ENCODE measurements at places on chromosomes 4 and X.

DNA sequence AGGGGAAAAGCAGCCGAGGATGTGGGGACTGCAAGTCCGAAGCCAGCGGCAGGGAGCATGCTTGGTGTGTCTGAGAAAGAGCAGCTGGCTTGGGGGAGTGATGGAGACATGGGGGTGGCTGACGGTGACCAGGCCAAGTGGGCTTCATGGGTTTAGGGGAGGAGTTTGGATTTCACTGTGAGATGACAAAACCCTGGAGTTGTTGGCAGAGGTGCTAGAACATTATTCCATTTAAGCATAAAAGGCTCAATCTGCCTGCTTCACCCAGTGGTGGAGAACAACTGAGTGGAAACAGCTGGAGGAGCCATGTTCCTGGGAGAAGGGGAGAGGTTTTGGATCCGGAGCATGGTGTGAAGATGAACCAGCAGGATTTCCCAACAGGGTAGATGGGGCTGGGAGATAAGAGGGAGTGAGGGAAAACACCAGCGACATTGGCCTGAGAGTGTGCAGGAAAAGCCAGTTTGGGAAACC is 318.0 kb upstream of the TAPT1 start:
- no peak for DNase-seq

DNA sequence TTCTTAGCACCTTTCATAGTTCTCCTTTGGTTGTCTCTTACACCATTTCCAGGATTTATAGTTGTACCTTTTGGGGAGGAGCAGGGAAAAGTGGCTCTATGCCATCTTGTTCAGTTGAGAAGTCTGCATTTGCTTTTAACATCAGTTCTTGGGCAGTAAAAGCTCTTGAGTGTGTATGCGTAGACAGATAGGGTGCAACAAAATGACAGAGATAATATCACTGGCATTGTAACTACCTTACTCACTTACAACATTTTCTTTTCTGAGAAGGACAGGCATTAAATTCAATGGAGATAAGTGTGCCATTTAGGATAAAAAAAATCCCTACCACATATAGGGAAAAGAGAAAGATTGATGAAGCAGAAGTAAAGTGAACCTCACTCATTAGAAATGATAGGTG is 38.9 kb downstream of the ADGRG4 start:
- DNase-seq: no peak

GRCh38 chrX:2875798-2876399 is 47.2 kb downstream of the GYG2 start:
- no peak for DNase-seq

DNA sequence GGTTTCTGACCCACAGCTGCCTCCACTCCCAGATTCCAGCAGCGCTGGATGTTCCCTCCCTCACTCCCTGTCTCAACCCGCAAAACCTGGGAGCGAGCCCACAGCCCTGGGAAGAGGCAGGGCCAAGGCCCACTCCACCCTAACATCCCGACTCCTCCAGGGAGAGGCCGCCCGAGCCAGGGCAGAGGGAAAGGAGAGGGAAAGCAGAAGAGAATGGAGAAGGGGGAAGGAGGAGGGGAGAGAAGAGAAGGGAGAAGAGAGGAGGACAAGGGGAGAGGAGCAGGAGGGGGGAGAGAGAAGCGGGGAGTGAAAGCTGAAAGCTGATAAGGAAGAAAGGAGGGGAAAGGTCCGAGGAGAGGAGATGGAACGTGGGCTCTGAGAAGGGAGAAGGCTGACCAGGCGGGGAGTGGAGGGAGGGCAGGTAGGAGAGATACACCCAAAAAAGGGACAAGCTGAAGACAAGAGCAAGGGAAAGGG is 120.2 kb upstream of the PJA1 start:
- no peak for DNase-seq

DNA sequence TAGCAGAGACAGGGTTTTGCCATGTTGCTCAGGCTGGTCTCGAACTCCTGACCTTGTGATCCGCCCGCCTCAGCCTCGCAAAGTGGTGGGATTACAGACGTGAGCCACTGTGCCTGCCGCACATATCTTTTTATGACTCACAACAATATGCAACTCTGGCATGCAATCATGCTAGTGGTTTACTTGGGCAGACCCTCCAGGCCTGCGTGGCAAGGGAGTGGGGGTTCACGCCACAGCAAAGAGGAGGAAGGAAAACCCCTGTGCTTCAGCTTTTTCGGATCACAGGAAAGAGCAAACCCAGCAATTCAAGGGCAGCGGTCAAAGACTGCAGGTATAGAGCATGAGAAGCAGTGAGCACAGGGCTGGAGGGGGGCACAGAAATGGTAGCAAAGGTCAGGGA is 48.3 kb upstream of the CD99 start:
- DNase-seq: no peak

DNA sequence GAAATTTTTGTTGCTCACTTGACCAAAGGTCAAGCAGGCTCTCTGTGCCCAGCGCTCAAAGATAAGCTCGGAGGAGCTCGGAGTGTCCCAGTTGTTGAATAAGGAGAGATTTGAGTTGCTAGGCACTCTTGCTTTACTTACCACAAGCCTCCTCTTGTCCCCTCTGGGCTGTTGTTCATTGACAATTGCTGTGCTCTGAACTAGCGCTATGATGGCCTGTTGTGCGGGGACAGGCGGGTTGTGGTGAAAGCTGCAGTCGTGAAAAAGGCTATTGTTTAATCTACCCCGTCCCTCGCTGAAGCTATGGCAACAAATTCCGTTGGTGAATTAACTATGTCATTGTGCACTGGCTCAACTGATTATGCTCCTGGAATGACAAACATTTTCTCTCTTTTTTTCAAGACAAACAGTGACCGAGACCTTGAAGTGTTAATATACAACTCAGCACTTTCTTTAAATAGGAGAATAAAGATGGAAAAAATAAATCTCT is 21.0 kb upstream of the POLA1 start:
- no peak for DNase-seq

DNA sequence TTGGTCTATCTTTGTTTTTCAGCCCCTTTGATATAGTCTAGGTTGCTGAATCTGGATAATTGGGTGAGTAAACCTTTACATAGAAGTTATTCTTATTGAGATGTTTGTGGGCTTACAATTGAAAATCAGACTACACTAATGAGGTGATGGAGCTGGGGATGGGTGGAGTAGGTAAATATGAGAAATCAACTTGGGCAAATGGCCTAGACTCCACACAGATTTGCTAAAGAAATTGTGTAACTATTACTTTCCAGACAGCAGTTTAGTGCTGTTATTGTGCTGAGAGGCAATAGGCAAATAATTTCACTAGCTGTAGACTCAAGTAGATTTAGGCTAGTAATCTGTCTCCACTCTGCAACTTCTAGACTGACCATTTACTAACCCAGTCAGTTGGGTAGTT is 8.2 kb downstream of the DIAPH2 start:
- DNase-seq: no peak

DNA sequence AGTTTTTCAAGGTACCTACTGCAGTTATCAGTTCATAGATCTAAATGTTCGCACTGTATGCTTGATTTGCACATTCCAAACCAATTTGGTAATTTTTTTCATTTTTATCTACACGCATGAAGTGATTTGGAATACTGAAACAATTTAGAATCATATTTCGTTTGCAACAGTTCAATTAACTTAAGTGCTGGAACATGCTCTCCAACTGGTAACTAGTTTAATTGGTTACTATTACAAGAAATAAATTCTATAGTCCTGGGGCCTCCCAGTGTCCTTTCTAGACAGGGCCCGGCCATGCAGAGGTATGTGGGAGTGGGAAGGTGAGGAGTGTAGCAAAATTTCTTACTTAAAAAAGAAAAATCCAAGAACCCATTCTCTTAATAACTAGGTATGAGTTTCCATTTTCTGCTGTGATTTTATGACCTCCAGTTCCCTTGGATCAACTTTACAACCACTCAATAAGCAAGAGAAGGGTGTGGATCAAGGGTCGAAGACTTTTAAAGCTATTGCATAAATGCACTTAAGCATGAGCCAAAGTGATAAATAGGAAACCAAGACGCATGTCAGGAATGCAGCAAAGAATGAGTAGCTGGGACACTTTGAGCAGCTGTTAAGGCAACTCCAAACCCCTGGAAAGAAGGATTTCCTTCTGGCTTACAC is 106.9 kb downstream of the PPARGC1A start:
- no peak for DNase-seq

GRCh38 chr4:115234405-115235093 is 121.1 kb upstream of the NDST4 start:
- DNase-seq: peak; percentile 47

GRCh38 chr4:83405844-83406816 is 49.5 kb downstream of the HELQ start:
- DNase-seq: no peak

GRCh38 chrX:40176351-40177116 is 78.8 kb upstream of the BCOR start:
- DNase-seq: peak; percentile 59

- DNase-seq: no peak
Measured at GRCh38 chr4:70062000-70062399, 11.8 kb downstream of the HTN1 start.

GRCh38 chr4:139767168-139767567 is 101.5 kb downstream of the MGST2 start:
- no peak for DNase-seq

DNA sequence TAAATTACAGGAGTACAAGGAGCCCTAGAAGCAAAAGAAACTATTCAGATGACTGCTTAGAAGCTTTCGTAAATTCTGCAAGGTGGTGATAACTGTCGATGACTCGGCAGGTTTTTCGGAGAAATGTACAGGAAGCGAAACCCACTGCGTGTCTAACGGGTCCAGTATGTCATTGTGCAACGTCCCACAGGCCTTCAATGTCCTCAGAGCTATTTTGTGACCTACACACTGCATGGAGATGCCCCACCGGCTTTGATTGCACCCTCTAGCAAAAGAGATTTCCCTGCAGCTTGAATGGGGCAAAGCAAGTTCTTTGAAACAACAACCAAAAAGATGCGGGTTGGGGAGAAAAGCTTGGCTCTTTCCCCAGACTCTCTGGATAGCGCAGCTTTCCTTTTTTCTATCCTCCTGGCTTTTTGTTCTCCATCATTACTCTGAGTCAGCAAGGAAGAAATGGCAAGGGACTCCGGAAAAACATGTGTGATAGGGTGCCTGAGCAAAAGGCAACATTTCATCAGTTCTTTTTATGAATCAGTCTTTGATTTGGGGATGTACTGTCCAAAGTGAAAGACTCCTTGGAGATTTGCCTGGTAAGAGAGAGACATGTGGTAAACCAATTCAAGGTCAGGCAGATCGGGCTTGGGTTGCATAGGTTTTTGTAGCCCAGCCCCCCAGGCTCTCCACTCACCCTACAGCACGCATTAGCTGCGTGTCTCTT is 112.0 kb upstream of the TBL1X start:
- DNase-seq: no peak

DNA sequence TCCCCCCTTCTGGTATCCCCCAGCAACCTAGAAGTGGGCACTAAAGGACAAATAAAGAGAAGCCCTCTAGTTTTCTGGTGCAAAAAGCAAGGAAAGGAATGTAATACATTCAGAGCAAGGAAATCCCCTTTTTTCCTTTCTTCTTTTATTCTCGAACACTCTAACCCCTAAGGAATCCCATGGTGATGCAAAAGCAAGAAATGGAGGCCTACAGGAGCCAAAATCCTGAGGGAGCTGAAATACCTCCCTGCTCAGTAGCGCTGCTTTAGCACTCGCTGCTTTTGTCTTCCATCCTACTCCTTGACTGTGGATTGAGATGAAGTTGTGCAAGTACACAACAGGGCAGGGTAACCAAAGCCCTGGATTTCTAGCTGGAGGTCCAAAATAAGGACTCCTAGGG is 251.0 kb downstream of the PRDM5 start:
- DNase-seq: no peak

DNA sequence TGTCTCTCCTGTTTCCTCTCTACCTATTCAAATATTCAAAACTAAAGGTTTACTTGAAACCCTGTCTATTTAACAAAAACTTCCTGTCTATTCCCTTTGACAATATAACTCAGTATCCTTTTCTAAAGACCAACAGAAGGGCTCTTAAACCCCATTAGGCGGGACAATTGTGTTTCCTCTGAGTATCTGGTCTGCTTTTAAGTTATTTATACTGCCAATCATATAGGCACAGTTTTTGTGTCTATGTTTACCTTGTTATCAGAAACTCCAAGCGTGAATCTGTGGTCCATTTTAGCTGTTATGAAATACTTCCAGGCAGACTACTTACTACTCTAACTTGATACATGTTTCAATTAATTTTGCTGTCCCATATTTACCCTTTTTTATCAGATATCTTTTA is 350.0 kb upstream of the CTSO start:
- peak; percentile 50 for DNase-seq

- DNase-seq: no peak
Measured at GRCh38 chrX:16664626-16665025, 14.7 kb downstream of the S100G start.

- no peak for DNase-seq
Measured at GRCh38 chr4:20698382-20698781, 1.9 kb upstream of the PACRGL start.

- DNase-seq: no peak
Measured at GRCh38 chr4:122635205-122635604, 14.3 kb upstream of the IL21 start.

- DNase-seq: no peak
Measured at GRCh38 chr4:126109836-126110235, 795.1 kb downstream of the FAT4 start.

- no peak for DNase-seq
Measured at GRCh38 chrX:98637451-98637850, 1753.7 kb downstream of the RPA4 start.

GRCh38 chr4:67909905-67910584 is 26.2 kb upstream of the TMPRSS11D start:
- peak; percentile 15 for DNase-seq

DNA sequence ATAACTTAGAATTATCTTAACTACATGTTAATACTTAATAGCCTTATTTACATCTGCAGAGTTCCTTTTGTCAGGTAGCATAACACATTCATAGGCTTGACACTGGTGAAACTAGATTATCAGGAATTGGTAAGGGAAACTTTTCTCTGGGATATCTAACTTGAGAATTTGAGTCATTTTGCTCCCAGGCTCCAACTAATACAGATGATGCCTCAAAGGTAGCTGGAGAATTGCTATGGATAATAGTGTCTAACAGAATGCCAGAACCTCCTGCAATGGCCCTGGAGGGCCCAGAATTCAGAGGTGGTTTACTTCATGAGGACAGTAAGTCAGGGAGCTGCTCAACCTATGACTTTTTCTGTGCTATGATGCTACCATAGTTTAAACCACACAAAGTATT is 13.9 kb upstream of the TMPRSS11D start:
- DNase-seq: no peak

DNA sequence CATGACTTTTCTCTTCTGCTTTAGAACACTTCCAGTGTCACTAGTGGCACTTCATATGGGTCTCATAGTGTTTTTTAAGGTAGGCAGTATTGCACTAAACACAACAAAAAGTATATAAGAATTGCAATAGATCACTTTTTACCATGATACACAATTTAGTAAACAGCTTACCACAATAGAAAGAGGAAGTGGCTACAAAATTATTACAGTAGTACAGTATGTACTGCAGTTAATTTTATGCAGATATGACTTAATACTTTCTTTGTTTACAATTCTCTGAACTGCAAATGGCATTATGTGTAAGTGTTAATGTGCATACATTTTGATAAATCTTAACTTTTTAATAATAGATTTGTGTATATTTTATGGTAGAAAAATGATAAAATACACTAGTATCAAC is 157.3 kb downstream of the RRAGB start:
- DNase-seq: no peak
